CD4-positive, alpha-beta T cell treated with Interleukin-21 for 1 hour (primary cell): ENCODE measurements at places on chromosomes 7 and 10.

DNA sequence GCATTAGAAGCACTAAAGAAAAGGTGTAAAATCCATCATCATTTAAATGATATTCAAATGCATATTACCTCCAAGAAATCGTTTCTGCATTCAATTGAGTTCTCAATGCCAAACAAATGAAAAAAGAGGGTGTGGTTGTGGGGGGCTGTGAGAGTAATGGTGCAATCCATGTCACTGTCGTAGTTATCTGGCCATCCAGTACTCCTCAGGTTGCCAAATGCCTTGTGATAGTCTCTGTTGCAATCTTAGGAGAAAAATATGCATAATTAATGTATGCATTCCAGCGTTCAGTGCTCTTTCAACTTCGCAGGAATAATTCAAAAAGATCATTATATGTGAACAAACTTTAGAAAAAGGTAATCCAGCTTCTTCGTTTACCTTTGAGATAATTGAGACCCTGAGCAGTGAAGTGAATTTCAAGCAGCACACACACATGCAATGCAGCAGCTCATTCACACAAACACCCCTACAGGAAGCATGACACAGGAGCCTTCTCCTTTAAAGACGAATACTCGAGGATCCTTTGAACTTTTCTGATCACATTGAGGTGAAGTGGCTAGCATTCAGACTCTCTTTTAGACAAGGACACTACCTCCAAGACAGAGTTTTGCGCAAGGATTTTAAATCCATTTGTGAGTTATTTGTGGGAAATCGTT, 73.4 kb downstream of the OR13A1 start:
- DNase-seq, result no peak

GRCh38 chr7:120860156-120860555, 2.2 kb upstream of the TSPAN12 start:
- DNase-seq, result no peak

GRCh38 chr10:122352817-122353525, 21.5 kb upstream of the PLEKHA1 start:
- no peak for DNase-seq

DNA sequence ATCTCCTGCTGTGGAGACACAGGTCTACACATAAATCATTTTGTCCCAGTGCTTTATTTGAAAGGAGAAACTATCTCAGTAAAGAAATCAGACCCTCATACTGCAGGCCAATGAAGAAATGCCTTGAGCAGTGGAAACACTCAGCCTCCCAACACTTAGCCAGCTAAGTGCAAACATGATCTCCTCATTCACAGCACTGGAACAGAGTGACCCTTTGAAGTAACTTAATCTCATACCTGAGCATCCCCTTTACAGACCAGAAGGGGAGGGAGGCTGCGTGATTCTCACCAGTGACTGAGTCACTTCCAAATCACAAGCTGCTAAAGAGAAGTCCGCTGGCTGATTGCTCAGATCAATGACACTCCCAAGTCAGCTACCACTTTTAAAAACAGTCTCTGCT, 4.5 kb downstream of the CHST15 start:
- DNase-seq, result no peak

- no peak for DNase-seq
These were observed 7.2 kb downstream of the STK32C start for GRCh38 chr10:132300582-132300981.

GRCh38 chr7:73879977-73880681, 19.2 kb downstream of the TMEM270 start:
- DNase-seq, result no peak

DNA sequence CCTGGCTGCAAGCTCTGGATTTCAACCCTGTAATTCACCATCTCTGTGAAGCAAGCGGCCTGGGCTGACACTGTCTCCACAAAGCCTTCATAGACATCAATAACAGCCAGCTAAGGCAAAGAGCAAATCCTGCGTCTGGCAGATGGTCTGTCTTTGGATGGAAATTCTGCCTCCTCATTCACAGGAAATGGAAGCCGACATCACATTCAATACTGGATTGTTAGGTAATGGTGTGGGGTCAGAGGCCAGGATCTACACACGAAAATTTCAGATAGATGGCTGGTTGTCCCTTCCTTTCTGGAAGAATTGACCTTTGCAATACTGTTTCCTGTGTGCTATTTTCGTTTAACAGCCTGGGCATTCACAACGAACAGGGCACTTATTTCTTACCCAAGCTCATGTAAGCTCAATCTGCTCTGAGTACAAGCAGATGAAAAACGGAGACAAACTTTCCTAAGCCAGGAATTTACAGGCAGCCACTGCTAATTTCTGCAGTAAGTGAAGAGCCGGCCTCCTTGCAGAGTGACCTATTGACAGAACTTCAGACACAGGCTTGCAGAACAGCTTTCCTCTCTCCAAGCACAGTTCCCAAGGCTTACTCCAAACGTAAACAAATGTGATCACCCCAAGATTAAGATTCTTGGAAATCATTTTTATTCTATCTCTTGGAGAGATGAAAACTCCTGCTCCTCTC, 3.1 kb upstream of the ADAM12 start:
- no peak for DNase-seq

- no peak for DNase-seq
These were observed 177.1 kb upstream of the FRMD4A start for GRCh38 chr10:14507781-14508180.

GRCh38 chr10:60524541-60524940, 134.9 kb upstream of the ANK3 start:
- DNase-seq, result no peak

DNA sequence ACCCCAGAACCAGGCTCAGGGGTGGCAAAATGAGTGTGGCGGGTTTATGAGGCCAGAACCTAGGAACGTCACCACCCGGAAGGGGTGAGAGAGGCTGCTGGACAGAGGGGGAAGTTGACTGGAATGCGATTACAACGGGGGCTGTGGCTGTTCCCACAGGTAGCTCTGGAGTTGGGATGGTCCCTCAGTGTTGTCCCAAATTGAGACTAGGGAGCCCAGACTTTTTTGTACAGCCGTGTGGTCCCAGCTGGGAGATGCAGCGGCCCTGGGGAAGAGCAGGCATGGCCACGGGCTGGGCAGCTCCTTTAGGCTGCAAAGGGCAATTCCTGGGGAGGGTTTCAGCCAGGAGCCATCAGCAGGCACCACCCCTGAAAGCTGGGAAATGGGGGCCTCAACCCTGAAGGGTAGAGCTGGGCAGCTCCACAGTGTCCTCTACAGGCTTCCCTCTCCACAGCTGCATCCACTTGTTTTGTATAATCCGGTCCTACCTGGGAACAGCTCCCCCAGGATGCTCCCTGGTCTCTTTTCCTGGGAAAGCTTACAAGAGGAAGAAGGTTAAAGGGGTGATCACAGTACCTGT, 11.0 kb upstream of the GDF10 start:
- no peak for DNase-seq

DNA sequence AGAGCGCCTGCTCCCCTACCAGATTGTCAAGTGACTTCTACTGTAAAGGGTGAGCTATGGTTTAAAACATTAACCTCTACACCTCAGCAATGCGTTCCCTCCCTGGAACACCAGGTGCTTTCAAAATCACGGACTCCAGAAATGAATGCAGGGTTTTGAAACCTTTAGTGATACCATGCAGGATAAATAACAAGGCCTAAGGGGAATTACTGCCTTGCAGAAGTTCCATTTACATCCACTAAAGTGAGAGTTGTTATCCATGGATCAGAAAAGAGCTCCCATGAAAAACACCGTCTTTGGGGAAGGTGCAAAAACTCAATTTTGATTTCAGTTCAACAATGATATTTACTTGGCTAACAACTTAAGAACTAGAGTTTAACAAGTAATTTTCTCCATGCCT, 4.0 kb downstream of the FZD8 start:
- no peak for DNase-seq

GRCh38 chr7:155953781-155954549, 141.7 kb upstream of the SHH start:
- DNase-seq, result no peak

DNA sequence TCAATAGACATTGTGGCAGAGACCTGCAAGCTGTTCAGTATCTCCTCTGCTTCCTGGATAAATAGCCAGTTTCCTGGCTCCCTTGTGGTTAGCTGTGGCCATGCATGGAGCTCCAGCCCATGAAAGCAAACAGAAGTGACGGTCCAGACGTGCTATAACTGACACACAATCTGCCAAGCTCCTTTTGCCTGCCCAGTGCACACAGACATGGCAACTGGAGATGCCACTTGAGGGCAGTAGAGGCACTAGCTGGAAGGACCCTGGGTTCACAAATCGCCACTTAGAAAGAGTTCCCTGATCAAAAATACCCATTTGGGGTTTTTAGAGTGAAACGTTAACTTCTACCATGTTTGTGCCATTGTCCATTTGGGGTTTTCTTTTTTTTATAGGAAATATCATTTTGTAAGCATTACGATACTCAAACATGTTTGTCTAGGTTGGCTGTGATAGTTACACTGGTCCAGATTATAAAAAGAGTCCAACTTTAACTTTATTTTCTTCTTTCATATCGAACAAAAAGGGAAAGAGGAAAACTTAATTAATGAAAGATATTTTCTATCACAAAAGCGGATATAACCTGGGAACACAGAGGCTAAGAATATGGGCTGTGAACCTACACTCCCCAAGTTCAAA, 31.3 kb downstream of the KIN start:
- DNase-seq, result peak; percentile 17

DNA sequence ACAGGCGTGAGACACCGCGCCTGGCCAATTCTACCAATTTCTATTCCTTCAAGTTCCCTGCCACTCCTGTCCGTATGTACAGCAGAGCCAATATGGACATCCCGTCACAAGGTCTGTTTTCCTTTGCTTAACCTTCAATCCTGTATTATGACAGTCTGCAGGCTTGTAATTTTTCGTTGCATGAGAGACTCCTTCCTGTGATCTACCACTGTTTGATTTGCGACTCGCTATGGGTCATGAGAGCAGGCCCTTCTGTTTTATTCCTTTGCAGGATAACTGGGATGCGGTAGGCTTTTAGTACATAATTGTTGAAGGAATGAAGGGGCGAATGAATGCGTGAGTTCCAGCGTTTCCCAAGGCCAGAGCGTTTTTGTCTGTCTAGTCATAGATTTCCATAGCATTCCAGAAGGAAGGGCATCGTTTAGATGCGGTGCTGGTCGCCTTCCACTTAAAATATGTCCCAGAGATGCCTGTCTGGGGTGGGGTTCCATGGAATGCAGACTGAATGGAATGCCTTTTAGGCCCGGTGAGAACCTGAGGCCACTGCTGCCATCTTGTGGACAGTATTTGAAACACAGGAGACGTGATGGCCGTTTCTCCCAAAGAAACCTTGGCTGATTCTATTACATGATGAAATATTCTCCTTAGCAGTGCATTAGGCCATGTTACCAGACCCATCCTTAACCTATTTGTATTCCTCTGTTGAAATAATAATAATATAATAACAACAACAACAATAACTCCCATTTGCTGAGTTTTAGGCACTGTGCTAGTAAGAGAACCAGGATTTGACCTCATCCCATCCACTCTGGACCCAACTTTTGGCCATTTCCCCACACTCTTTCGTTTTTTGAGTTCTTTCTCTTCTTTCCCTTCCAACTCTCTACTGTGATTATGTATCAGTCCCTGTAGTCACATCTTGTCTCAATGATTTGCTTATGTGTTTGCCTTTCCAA, 193.2 kb downstream of the MYOF start:
- peak; percentile 55 for DNase-seq

GRCh38 chr10:58513188-58514110, 777 bp downstream of the BICC1 start:
- DNase-seq, result no peak

GRCh38 chr7:65872776-65873581, at the start of gene VKORC1L1:
Gene VKORC1L1 (plus strand): TSS chr7:65873074. CDS start chr7:65873372, 298 bp downstream.
- DNase-seq, result peak; percentile 96

DNA sequence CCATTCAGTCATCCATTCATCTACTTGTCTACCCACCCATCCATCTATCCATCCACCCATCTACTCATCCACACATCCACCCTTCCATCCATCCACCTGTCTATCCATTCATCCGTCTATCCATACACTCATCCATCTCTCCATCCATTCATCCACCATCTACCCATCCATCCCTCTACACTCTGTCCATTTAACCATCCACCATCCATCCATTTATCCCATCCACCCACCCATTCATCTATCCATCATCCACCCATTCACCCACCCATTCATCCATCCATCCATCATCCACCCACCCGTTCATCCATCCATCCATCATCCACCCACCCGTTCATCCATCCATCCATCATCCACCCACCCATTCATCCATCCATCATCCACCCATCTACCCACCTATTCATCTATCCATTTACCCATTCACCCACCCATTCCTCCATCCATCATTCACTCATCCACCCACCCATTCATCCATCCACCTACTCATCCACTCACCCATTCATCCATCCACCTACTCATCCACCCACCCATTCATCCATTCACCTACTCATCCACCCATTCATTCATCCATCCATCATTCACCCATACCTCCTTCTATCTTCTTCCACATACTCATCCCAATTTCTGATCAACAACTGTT, 39.3 kb upstream of the ELFN1 start:
- no peak for DNase-seq

GRCh38 chr7:140231771-140232491, 55.1 kb upstream of the KDM7A start:
- DNase-seq, result peak; percentile 49

- no peak for DNase-seq
These were observed 108.5 kb upstream of the C7orf33 start for GRCh38 chr7:148481971-148482626.

- no peak for DNase-seq
These were observed 20.8 kb downstream of the LAMB4 start for GRCh38 chr7:108109221-108109908.

GRCh38 chr10:23283680-23284079, 60.9 kb downstream of the C10orf67 start:
- DNase-seq, result no peak

- DNase-seq, result no peak
These were observed 191.0 kb downstream of the EVX1 start for GRCh38 chr7:27433581-27433980.

DNA sequence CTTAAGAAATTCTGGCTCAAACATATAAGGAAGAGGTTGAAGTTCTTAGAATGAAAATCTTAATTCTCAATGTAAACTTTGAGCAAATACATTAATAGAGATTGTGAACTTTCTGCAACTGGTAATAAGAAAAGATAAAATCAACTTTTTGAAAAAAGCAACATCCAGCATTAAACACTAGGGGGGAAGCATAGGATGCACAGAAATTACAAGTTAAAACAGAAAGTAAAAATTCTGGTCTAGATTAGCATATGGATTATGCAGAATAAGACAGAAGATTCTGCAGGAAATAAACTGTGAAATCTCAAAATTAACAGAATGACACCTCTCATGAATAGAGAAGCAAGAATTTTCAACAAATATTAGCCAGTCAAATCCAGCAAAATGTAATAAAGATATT, 38.0 kb upstream of the CAV2 start:
- no peak for DNase-seq
